Femur (tissue), 1 donor: ENCODE measurements at places on chromosomes 1 and 21.

GRCh38 chr1:179917601-179918429, 35.7 kb downstream of the TOR1AIP1 start:
- no peak for DNase-seq

GRCh38 chr21:43911015-43911934, 46.3 kb downstream of the AGPAT3 start:
- DNase-seq, result no peak

DNA sequence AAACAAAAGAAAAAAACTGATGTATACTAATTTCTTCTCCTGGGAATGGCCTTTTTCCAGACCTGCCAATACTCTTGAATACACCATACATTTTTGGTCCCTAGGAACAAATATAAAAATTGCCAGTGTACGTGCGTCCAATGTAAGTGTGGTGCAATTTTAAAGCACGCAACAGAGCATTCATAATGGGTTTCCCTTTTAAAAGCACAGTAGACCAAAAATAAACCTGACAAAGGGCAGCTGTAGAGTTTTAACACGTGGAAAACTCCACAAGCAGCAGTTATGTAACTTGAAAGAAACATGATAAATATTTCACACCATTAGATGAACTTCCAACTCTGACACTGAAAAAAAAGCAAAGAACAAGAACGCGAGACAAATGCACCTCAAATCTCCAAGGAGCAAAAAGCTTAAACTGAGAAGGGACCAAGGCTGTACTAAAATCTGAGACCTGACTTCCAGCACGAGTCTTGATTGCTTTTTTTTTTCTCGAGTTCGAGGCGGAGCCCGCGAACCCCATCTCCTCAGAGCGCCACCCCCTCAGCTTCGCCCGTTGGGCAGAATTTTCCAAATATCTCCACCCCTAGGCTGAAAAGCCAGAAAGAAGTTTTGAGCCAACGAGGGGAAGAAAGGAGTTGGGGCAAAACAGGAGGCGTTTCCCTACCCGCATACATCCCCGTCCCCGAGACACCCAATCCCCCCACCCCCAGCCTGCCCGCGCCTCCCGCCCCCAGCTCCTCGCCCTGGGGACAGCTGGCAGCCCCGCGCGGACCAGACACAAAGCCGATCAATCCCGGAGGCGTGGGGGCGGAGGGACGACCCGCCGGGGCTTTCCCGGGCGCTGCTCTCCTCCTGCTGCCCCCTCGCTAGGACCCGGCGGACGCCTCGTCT, at the start of gene JAM2:
TSS of gene JAM2 (plus strand) at position 599 of the 891 bp plus-strand sequence. CDS start 564 bp downstream, outside the sequence.
- peak; percentile 70 for DNase-seq

- no peak for DNase-seq
Observed at GRCh38 chr1:50724626-50725286, 235.3 kb downstream of the FAF1 start.

DNA sequence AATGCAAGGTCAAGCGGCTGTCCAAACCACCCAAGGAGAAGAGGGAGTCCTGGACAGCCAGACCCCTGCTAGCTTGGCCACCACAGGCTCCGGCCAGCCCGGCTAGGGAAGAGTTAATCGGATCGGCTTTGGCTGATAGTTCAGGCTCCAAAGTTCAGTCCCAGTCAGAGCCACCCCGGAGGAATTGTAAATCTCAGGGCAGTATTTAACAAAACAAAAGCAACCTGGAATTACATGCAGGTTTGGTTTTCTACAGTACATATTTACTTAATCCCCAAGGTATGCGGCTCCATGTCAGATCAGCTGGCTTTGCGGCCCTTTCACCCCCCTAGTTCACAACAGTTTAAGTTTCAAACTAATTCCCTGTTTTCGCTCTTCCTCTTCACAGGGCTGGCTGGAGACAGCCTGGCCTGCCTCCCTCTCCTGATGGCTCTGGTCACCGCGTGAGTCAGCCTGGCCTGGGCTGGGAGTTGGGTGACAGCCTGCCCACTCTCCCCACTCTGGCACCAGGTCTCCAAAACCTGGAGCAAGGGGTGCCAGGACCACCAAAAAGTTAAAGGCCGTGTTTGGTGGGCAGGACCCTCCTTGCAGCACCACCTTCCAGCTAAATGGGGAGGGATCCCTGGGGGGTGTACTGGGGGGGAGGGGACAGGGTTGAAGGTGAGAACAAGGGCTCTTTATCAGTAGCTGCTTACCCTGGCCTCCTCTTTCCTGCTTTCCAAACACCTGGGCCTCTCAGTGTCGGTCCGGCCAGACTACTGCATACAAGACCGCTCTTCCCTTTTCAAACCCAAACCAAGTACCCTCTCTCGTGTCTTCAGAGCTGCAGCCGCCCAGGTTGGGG, 1.9 kb downstream of the DHRS3 start:
- DNase-seq, result peak; percentile 63

DNA sequence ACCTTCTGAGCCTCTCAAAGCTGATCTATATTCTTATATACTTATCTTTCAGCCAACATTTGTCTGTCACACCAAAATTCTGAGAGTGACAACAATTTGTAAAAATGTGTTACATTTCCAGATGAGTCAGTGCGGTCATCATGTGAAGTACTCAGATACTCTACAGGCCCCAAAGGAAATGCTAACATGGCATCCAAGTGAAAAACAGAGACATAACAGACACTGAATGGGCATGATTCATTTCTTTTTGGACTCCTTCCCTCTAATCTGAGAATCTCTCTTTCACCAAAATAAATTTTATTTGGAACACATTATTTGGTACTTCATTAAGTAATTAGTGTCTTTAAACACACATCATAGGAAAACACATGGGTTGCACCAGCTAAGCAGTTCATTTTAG, 96.6 kb downstream of the SLC44A5 start:
- no peak for DNase-seq

- DNase-seq, result no peak
Observed at GRCh38 chr1:38115226-38115625, 68.6 kb upstream of the POU3F1 start.
